GM20000 (cell line): ENCODE measurements at places on chromosomes 5 and 9.

DNA sequence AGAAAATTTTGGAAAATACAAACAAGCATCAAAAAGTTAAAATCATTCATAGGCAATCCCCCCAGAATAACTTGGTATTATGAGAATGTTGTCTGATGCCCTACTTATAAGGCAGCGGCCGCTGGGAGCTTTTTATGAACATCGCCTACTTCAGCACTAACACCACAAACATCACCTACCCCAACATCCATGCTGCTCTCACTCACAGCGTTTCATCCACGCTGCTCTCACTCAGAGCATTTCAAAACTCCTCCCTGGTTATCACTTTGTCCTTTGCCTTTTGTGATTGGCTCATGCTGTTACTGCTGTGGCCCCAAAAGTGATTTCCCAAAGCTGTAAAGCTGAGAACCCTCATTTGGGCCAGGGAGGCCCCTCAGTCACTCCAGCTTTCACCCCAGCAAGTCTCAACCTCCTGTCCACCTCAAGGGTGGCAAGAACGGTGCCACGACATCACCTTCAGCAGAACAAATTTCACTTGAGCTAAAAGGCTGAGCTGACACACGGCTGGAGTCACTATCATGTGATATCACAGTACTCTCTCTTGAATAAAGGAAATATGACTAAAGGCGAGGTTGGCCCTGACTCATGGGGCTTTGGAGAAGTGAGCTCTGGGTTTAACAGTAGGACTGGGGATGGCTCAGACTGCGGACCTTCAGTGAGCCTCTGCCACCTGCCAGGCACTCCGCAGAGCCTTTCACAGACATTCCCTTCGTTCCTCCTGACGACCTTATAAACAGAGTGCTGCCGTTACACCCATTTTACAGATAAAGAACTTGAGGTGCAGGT, 25.2 kb downstream of the SHC3 start:
- no peak for DNase-seq

GRCh38 chr5:124337996-124338395, 408.4 kb downstream of the ZNF608 start:
- no peak for DNase-seq

DNA sequence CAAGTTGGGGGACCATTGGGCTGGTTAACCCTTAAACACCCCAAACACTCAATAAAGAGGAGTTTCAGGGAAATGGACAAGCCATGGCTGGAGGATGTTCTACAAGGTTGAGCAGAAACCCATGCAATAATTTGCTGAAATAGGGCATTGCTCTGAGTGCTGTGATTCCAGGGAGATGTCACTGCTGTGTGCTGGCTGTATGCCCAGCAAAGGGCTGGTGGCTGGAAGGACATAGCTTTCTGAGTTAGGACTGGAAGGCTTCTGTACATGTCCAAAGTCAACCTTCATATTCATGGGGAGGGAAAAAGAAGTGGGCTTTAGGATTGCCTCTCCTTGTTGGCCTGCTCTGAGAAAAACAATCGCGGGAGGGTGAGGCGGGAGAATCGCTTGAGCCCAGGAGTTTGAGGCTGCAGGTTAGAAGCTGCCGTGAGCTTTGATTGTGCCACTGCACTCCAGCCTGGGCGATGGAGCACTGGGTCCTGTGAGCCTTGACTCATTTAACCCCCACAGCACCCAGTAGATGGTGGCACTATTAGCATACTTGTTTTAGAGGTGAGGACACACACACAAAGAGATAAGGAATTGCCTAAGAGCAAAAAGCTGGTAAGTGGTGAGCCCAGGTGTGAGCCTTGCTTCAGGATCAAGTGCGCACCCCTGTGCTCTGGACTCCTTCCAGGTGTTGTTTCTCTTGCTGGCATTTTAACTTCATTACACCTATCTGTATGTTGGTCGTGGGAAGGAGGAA, 20.4 kb downstream of the IL12B start:
- no peak for DNase-seq

DNA sequence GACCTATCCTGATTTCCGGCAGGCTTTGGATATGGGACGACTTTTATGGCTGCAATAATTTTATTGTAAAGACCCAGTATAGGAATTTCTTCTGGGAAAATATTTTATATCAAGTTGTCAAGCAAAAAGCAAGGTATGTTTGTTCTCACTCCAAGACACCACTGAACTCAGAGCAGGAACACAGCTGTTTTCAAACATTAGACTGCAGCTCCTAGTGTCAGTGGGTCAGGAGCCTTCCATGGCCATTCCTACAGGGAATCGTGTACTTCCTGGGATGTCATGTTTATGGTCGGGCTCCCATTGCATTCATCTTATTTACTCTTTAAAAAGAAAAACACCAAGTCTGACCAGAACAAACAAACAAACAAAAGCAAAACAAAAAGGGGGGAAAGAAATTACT, 225.3 kb downstream of the TSSK1B start:
- no peak for DNase-seq

GRCh38 chr5:57577432-57578175, 95.0 kb upstream of the ACTBL2 start:
- DNase-seq: no peak

- no peak for DNase-seq
These were observed 693.1 kb upstream of the DMAC1 start for GRCh38 chr9:8492679-8493078.

DNA sequence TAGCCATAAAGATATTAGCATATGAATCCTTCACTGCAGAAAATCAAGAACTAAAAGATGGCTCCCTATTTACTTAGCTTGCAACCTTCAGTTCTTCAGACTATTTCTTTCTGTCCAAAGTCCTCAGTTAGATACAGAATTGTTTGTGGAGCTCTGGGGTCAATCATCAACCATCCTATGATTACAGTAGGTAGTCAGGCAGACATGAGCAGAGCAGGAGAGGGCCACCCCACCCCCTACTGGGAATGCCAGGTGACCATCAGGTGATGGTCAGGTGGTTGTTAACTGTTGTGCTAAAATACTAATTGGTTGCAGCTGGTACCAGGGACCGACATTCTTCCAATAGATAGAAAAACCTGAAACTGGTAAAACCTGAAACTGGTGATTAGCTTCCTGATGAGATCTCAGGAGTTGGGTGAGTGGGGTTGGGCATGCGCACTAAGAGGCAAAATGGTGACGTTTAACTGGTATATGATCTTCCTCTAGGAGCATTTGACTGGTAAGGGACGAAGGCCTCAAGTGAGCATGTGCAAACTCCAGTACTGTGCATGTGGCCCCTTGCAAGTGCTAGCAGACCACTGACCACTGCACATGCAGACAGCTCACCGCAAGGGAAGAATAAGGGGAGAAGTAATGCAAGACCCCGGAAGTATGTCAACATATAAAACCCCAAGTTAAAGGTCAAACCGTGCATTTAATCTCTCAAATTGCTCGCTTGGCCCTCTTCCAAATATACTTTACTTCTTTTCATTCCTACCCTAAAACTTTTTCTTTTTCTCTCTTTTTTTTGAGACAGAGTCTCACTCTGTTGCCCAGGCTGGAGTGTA, 13.6 kb downstream of the C9orf57 start:
- no peak for DNase-seq

DNA sequence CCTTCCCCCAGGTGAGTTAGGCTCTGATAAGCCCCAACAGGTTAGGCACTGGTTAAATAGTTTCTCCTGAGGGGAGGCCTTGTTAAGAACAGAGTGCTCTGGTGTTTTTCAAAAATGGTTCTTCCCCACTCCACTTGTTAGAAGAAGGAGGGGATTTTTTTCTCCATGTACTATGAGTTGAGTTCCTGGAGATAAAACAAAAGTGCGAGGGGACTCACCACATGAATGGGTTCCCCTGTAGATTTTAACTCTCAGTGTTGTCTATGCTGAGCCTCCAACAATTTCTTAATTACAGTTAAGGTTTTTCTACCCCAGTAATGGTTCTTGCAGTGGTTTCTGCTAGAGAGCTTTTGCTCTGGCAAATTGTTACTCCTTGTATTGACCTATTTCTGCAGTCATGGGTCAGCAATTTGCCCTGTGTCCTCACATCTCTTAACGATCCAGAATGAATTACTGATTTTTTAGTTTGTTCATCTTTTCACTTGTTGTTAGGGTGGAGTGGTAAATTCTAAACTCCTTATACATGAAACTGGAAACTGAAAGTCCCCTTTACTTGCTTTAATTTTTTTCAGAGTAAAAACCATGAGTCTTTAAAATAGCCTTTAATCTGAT, 44.4 kb downstream of the SCAMP1 start:
- DNase-seq: peak; percentile 13

- DNase-seq: no peak
These were observed 8.7 kb upstream of the CDKN2AIPNL start for GRCh38 chr5:134420343-134420742.
